ENCODE measurements at places on chromosomes 11 and 22.

GRCh38 chr11:44376423-44376822, 66.5 kb upstream of the ALX4 start:
- DNase-seq, result no peak

DNA sequence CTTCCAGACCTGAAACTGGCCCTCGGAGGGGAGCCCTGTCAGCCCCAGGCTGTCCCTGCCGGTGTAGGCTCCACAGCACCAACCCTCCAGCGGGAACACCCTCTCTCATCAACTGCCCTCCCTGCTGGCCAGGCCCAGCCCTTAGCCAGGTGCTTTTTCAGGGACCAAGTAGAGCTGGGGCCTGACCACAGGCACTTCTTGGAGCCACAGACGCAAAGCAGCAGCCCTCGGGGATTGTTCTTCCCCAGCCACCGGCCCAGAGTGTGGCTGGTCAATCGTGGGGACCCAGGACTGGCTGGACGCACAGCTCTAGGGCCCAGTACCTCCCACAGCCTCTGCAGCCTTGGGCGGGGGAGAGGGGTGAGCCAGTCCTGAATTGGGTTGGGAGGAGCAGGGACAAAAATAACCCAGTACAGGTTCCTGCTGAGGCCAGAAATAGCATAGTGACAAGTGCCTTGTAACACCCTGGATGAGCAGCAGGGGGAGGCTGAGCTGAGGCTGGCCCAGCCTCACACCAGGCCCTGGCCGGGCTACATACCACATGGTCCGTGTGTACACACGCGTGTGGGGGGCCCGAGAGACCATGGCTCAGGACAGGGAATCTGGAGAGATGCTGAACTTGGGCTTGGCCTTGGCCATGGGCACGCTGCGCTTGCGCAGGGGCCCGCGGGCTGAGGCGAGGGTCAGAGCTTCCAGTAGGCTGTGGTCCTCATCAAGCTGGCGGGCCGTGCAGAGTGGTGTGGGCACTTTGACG, 2.0 kb downstream of the KCNJ11 start:
- DNase-seq, result peak; percentile 35

DNA sequence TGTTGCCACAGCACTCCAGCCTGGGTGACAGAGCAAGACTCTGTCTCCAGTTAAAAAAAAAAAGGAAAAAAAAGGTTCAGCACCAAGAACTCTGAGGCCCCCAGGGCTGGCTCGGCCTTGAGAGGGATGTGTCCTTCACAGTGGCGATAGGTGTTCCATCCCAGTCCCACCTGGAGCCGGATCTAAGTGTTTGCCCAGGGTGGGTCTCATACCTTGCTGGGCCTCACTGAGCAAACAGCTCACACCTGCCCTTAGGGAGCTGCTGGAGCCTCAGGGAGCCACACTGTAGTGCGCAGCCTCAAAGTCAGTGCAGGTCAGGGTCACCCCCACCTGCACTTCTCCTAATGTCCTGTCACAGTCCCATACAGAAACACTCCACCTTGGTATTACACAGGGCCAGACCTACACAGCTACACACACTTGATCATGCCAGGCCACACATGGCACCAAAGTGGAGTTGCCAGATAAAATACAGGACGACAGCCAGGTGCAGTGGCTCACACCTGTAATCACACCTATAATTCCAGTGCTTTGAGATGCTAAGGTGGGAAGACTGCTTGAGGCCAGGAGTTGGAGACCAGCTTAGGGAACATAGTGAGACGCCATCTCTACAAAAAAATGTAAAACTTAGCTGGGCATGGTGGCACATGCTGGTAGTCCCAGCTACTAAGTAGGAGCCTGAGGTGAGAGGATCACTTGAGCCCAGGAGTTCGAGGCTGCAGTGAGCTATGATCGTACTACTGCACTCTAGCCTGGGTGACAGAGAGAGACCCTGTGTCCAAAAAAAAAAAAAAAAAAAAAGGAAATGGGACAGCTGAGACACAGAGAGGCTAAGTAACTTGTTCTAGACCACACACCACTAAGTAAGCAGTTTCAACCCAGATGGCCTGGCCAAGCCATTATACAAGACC, 7.3 kb downstream of the STARD10 start:
- no peak for DNase-seq

- no peak for DNase-seq
Observed at GRCh38 chr11:74895340-74896116, 53.4 kb downstream of the XRRA1 start.

GRCh38 chr11:724049-724777, 18.2 kb downstream of the EPS8L2 start:
- DNase-seq, result no peak

- no peak for DNase-seq
Observed at GRCh38 chr11:118666371-118666770, 13.1 kb downstream of the TREH start.

DNA sequence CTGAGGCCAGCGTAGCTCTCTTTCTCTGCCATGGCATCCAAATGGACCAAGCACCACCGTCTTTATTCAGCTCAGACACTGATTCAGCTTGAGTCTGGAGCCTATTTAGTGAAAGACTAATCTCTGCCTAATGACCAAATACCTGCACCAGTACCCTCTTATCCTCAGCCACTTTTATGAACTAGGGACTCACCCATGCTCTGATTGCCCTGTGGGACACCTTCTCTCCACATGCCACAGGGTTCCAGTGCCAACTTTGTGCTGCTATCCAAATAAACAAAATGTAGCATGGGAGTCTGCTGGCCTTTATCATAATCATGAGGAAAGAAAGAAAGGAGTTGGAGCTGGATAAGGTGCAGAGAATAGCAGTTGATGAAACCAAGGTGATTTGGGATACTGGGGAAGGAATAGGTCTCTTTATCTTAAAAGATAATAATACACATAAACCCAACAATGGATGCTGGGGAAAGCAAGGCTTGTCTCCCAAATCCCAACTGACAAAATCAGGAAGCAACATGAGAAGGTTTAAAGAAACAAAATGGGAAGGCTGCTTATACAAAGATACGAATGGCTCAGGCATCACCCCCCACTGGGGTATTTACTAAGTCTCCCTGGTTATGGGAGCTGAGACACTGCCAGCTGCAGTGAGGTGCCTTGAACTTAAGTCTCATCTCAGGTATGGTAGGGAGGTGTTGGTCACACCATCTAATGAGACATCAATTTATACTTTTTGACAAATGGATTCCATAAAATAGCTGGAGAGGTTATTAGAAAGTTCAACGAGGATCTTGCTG, 63.3 kb downstream of the SYT9 start:
- DNase-seq, result no peak

- DNase-seq, result no peak
Observed at GRCh38 chr11:4030197-4030596, 64.4 kb upstream of the RRM1 start.

DNA sequence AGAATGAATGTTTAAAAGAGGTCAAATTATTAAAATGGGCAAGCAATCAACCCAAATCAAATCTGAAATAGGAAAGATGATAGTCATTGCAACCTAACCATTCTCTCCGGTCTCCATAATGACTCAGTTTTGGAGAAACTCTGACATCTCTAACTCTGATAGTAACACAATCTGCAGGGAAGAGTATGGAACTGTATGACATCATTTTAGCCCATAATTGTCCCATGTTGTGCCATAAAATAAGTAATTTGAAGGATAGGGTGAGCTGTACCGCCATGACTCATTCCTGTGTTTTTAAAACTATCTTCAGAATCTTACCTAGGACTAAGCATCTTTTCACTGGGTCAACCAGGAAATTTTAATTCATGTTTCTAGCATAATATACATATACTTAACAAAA, 350.8 kb downstream of the DLG2 start:
- DNase-seq, result no peak

DNA sequence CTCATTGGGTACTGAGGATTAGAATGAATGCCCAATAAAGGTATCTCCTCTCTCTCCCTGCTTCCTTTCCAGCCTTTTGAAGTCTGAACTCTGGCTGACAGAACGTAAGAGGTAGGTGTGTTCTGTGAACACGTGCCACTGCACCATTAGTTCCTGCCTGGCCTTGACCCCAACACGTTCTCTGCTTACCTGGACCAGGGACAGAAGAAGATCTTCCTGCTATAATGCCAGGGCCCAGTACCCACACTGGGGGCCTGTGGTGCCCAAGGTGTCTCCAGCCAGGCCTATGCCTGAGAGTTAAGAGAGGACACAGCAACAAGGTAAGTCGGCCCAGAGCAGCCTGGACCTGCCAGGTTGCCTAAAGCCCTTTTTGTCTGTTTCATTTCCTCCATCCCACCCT, 147.7 kb upstream of the TIMP3 start:
- DNase-seq, result no peak
